ENCODE measurements at places on chromosomes 1 and 21.
A peak's percentile ranks its signal among the peaks of the same experiment; 100 is the strongest.

GRCh38 chr1:235090406-235091069 is 38.1 kb downstream of the TOMM20 start:
- DNase-seq: no peak

DNA sequence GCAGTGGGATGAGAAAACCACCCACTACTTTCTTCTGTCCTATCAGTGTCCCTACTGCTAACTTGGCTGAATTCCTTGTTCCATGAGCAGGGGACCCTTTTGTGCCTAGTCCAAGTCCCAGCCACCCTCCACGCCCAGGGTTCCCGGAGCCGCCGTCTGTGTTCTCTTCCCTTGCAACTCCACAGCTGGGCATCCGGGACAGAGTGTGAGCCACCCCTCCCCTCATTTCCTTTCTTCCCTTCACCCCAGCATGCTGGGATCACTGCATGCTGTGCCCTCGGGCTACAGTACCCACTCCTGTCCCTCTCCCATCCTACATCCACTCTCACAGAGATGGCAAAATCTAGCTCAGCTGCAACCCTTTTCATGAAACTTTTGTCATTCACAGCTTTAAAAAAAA is 44.5 kb downstream of the PGBD5 start:
- DNase-seq: no peak

GRCh38 chr1:56525489-56526041 is 53.8 kb downstream of the PLPP3 start:
- DNase-seq: no peak

DNA sequence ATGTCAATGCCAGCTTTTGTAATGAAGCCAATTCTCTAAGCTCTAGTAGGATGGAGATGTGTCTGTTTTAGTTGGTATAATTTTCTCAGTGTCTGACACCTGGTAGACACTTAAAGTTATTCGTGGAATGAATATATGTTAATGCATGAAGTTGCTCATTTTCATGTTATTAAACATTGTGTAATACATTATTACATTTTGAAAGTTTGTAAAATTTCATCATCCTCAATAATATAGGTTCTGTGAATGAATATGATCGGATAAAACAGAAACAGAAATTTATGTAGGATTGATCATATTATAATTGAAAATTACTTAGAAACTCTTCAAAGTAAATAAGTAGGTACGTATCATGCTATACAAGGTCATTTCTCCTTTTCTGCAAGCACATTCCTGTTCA is 625.3 kb downstream of the PLA2G4A start:
- no peak for DNase-seq

- no peak for DNase-seq
Measured at GRCh38 chr1:237763137-237763536, 127.6 kb downstream of the ZP4 start.

GRCh38 chr21:15904389-15904788 is 174.6 kb downstream of the USP25 start:
- no peak for DNase-seq

GRCh38 chr1:167022384-167022783 is 33.3 kb downstream of the MAEL start:
- DNase-seq: no peak

DNA sequence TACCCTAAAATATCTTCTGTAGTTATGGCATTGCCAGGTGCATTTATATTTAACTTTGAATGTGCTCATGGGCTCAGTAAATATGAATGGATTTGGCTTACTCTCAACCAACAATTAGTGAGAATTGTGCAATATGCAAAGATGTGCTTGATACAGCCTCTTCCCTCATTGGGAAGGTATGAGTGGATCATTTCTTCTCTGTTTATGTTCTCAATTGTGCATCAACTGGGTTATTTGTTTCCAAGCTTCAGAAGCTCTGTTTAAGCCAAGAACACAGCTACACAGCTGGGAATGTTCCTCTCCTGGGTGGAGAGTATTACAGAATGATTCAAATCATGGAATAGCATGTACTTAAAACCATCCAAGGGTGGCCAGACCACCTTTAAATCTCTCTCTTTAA is 17.6 kb upstream of the MAP1LC3C start:
- no peak for DNase-seq

DNA sequence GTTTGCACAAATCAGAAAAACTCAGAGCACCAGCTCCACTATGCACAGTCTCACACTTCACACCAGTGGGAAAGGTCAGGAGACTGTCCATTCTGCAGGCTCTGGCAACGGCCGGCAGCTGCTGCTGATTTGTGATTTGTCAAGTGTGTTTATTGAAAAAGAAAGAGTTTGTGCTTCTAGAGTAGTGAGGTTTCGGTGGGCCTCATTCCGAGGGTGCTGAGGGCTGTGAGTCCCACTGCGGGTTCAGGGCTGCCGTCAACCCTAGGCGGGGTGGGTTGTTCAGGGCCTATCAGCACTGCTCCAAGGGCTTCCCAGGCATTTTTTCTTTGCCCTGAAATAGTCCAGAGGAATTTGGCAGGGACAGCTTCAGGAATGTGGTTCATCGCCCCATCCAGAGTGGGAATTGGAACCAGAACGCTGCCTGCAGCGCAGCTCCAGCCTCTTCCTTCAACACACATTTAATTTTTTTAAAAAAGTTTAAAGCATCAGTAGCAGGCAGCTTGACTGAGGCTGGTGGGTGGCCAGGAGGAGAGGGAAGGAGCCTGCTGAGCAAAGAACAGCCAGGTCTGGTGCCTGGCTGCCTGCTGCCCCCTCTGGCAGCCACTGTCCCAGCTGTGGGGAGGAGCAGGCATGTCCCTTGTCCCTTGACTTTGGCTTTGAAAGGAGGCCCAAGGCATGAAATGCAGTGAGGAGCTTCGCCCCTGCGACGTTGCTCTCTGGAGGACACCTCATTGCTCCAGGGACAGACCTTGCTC is 19.7 kb downstream of the STUM start:
- no peak for DNase-seq

GRCh38 chr1:84724128-84724860 is 34.0 kb upstream of the SSX2IP start:
- DNase-seq: no peak

DNA sequence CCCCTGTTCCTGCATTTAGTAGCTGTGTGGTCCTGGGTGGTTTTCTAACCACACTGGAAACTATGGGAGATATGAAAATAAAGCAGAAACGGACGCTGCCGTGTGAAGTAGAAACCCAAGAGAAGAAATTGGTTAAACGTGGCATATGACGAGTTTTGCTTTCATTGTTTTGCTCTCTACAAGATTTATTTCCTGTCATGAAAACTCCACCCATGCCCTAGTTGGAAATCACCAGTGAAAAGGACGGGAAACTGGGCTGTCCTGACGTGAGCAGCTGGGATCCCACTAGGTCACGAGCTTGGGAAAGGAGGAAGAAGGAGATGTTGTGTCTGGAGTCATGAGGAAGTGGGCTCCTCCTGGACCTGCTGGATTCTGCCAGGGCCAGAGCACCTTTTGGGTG is 120.8 kb upstream of the GADD45A start:
- no peak for DNase-seq

GRCh38 chr1:202710070-202711045 is at the start of gene SYT2:
SYT2 (minus strand) TSS chr1:202710454; CDS start chr1:202605772, 104,682 bp downstream.
- peak; percentile 57 for DNase-seq

GRCh38 chr1:154739654-154740053 is 130.4 kb downstream of the KCNN3 start:
- DNase-seq: no peak

DNA sequence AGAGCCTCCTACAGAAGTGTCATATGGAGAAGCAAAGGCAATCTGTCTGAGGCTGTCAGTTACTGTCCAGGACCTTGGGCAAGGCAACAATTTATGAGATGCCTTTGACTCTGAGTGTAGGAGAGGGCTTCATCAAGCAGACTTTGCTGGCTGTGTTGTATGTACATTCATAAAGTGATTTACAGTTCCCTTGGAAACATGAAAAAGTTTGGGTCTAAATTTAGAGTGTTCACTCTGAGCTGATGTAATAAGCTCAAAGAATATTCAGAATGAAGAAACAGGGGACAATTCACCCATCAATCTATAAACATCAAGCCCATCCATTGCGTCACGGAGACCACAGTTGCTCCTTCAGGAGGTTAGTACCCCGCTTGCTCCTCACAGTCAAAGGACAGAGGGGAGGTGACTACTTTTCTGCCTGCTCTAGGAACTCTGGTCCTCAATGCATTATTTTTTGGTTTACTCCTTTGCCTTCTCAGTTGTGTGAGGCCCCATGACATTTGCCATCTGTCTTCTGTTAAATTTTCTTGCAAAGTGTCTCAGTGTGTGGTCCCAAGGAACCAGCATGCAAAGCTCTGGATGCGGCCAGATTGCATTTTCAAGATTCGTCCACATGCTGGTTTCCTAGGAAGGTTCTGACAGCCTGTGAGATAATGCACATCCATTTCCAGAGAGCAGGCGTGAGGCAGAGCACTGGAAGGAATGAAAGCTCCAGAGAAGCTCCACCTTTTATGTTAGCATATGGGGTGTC is 241.1 kb upstream of the KIAA0040 start:
- DNase-seq: no peak

- no peak for DNase-seq
Measured at GRCh38 chr1:76715474-76715873, 151.8 kb upstream of the ST6GALNAC5 start.

- no peak for DNase-seq
Measured at GRCh38 chr1:176066709-176067108, 140.4 kb downstream of the COP1 start.

- no peak for DNase-seq
Measured at GRCh38 chr1:158577561-158577960, 2.1 kb downstream of the OR10X1 start.

- no peak for DNase-seq
Measured at GRCh38 chr1:171582589-171582988, 39.5 kb upstream of the MYOCOS start.

GRCh38 chr1:68590473-68590872 is 93.6 kb upstream of the DEPDC1 start:
- no peak for DNase-seq

DNA sequence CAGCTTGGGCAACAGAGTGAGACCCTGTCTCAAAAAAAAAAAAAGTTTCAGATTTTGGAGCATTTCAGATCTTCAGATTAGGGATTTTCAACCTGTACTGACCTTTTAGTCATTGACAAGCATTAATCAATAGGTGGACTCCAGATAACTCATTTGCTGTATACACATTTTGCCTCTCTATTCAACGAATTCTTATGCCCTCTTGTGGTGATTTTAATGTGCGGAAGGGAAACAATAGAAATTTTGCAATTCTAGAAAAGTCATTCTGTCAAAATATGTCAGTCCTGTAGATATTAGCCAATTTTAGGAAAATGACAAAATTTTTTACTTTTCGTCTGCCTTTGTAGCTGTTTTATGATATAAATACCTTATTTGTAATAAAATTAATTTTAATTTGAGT is 11.6 kb upstream of the OR2G2 start:
- no peak for DNase-seq

GRCh38 chr1:10304295-10304694 is 93.9 kb downstream of the KIF1B start:
- DNase-seq: no peak

- DNase-seq: no peak
Measured at GRCh38 chr1:89698624-89699023, 65.7 kb downstream of the LRRC8C start.

GRCh38 chr1:160768295-160768657 is 27.7 kb upstream of the LY9 start:
- DNase-seq: no peak

GRCh38 chr1:149942207-149942606 is 5.5 kb upstream of the MTMR11 start:
- no peak for DNase-seq

GRCh38 chr1:221832617-221833016 is 90.7 kb upstream of the DUSP10 start:
- DNase-seq: no peak

DNA sequence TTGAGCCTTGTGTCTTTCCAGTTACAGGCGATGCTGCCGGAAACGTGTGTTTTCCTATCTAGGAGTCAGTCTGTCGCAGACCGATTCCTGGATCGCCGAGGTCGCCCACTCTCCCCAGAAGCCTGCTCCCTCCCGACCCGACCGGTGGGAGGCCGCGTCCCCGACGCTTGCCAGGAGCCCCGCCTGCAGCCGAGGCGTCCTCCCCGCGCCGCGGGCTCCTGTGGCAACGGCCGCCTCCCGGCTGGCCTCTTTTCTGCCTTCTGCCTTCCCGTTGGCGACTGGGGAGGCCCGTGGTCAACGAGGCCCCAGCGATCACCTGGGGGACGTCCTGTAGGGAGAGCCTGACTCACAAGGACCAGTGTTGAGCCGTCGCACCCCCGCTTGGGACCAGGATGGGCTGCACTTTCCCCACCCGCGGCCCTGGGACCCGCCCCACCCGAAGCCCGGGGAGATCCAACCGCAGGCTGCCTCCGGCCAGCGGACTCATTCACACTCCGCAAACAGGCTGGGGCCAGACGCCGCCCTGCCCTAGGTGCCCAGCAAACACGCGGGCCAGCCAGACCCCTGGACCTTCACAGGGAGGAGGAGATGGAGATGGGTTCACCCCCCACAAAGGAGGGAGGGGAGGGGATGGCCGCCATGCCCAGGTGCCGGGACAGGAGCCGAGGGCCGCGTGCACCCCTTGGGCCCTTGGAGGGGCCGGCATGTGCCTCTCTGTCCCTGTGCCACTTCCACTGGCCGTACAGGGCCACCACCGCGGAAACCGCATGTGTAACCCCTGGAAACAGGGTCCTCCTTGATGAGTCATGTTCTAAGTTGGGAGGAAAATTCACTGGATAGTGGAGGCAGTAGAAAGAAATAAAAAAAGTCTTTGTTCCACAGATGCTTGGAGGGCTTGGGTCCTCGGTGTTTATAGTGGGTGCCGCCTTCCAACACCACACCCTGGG is 7.2 kb upstream of the COL6A1 start:
- no peak for DNase-seq

GRCh38 chr1:33082575-33083108 is 1.7 kb downstream of the AZIN2 start:
- DNase-seq: no peak

DNA sequence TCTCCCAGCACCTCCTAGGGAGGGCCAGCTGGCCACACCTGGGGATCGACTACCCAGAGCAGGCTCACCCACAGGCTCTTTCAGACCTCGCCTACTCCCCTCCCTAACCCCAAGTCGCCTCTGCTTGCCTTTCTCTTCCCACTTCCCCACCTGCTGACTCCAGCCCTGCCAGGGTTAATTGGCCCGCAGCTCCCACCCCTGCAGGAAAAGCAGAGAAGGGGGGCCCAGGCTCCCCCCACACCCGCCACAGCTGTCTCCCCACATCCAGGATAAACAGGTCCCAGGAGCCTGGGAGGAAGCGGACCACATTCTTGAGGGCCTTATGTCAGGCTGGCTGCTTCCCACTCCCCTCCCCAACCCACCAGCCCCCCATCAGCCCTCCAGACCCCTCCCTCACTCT is 45.0 kb downstream of the TAS1R2 start:
- no peak for DNase-seq

DNA sequence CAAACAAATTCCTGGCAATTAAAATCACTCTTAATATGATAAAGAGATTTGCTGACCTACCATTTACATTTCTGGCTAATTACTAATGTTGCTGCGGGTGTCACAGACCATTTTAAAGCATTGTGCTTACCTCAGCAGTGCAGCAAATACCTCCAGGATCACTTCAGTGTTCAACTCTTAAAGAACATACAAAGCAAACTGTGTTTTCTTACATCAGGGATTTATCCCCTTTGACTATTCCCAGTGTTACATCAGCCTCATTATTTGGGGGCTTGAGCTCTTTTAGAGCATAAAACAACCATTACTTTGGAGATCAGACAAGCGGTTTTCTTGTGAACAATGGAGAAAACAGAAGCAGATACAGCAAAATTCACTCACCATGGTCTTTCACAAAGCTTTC is 185.4 kb downstream of the LYPLAL1 start:
- peak; percentile 16 for DNase-seq
